Activated T-helper 17 cell treated with anti-CD3 and anti-CD28 coated beads, Interleukin-2, amount 50 U/mL, for 72 hours (primary cell): ENCODE measurements at places on chromosomes 2 and 18.

GRCh38 chr2:84944295-84944909, 26.6 kb upstream of the KCMF1 start:
- no peak for ATAC-seq
- H3K27ac ChIP-seq = peak overlapping the region; percentile 95
- peaks cover 36% of the 10 kb centered on the region for H3K4me1 ChIP-seq
- no peaks in the 10 kb centered on the region for H3K27me3 ChIP-seq
- peaks cover 48% of the 10 kb centered on the region for H3K36me3 ChIP-seq

DNA sequence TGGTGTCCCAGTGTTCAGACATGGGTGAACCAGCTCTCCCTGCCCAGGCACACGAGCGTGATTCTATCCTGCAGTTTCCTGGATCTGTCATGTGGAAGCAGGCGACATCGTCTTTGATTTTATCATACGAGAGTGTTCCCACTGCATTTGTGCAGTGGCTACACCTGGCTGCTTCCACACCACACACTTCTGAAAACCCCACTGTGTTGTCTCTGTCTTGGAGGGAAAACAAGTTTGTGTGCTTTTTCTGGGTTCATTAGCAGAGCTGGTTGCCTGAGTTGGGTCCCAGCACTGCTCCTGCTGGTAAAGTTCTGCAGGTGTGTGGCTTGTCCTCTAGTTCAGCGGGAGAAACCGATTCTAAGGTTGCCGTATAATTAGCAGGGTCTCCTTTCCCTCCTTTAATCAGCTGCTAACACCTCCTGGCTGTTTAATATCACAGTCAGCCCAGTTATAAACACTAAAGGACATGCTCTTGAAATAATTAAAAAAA, 58.5 kb upstream of the TWIST2 start:
- H3K27me3 ChIP-seq = peaks cover 13% of the 10 kb centered on the region
- no peaks in the 10 kb centered on the region for H3K4me1 ChIP-seq
- H3K4me3 ChIP-seq = no peak overlapping the region
- ATAC-seq = no peak

GRCh38 chr2:32926708-32927084, 20.1 kb upstream of the LTBP1 start:
- H3K36me3 ChIP-seq = no peaks in the 10 kb centered on the region
- no peak overlapping the region for H3K27ac ChIP-seq
- no peak for ATAC-seq
- H3K4me3 ChIP-seq = no peak overlapping the region
- no peaks in the 10 kb centered on the region for H3K4me1 ChIP-seq

GRCh38 chr2:75523313-75524275, 37.1 kb downstream of the EVA1A start:
- H3K27ac ChIP-seq = no peak overlapping the region
- peak; percentile 80 for ATAC-seq
- no peaks in the 10 kb centered on the region for H3K36me3 ChIP-seq
- no peak overlapping the region for H3K4me3 ChIP-seq
- H3K4me1 ChIP-seq = no peaks in the 10 kb centered on the region
- H3K27me3 ChIP-seq = peaks cover 27% of the 10 kb centered on the region

DNA sequence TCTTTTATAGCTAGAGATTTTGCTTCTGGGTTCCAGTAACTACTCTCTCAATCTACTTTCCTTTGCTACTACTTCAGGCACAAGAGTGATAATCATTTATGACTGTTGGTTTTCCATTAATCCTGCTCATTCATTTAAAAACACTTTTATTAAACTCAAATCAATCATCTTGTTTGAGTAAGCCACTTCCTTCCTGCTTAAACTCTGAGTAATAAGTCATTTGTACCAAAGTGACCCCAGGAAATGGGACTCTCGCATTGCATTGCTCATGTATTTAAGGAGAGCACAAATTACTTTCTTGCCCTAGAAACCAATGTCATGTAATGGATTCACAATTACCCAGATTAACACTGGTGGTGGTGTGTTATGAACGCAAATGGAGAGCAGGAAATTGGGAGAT, 270.7 kb upstream of the HNMT start:
- H3K4me3 ChIP-seq = no peak overlapping the region
- ATAC-seq = no peak
- H3K27me3 ChIP-seq = no peaks in the 10 kb centered on the region
- no peak overlapping the region for H3K27ac ChIP-seq
- no peaks in the 10 kb centered on the region for H3K4me1 ChIP-seq
- no peaks in the 10 kb centered on the region for H3K36me3 ChIP-seq

DNA sequence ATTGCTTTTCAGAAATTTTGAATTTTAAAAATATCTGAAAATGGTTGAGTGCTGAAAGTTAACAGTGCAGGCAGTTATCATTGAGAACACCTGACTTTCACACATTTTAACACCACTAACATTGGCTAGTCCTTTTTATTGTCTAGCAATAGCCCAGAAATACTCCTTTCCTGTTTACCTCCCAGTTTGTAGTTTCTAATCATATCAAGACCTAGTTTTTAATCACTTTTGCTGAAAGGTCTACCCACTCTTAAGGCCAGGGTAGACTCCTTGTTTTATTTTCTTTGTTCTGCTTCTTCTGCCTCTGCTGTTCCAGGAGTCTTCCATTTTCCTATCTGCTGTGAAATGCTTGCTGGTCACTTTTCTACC, 72.1 kb downstream of the UBE2E3 start:
- H3K27ac ChIP-seq = peak overlapping the region; percentile 59
- ATAC-seq = peak; percentile 74
- no peaks in the 10 kb centered on the region for H3K36me3 ChIP-seq
- H3K4me3 ChIP-seq = peak overlapping the region; percentile 19

DNA sequence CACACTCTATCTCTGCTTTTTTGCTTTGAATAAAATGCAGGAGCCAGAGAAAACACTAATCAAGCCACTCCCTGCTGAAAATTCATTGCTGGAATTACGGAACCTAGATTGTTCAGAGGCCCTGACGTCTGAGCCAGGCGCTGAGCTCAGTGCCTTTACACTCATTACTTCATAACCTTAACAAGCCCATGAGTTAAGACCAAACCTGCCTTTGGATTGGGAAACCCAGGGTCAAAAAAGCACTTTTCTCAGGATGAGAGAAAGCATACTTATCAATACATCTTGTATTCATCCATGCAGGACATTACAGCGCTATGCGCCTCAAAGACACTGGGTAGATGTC, 762 bp downstream of the INO80C start:
- H3K4me1 ChIP-seq = peaks cover 16% of the 10 kb centered on the region
- H3K4me3 ChIP-seq = peak overlapping the region; percentile 95
- peak; percentile 42 for ATAC-seq
- H3K27ac ChIP-seq = peak overlapping the region; percentile 99
- H3K36me3 ChIP-seq = peaks cover 6% of the 10 kb centered on the region
- no peaks in the 10 kb centered on the region for H3K27me3 ChIP-seq

GRCh38 chr18:54830866-54831265, 2.6 kb downstream of the RAB27B start:
- ATAC-seq = no peak
- no peak overlapping the region for H3K27ac ChIP-seq
- no peak overlapping the region for H3K4me3 ChIP-seq

GRCh38 chr2:152336119-152336853, 1.3 kb downstream of the FMNL2 start:
- H3K4me1 ChIP-seq = no peaks in the 10 kb centered on the region
- H3K36me3 ChIP-seq = no peaks in the 10 kb centered on the region
- ATAC-seq = no peak
- H3K27ac ChIP-seq = no peak overlapping the region
- peak overlapping the region; percentile 72 for H3K4me3 ChIP-seq

- no peak overlapping the region for H3K27ac ChIP-seq
- peaks cover 3% of the 10 kb centered on the region for H3K27me3 ChIP-seq
- H3K4me1 ChIP-seq = no peaks in the 10 kb centered on the region
These were observed 225.5 kb downstream of the DOK6 start for GRCh38 chr18:69626171-69626570.

DNA sequence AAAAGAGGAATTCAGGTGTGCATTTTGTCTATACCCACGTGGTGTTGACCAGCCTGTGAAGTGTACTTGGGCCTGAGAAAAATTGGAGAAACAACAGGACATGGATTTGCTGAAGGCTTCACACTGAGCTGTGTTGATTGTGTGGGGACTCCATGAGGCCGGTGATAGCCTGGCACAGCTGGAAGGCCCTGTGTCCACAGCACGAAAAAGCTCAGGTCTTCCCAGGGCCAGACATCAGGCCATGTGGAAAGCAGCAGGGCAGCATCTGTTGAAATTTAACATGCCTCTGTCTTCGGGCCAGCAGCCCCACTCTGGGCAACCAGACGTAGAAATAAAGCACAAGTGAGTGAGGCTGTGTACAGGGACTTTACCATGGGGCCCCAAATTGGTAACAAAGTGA, 84.1 kb downstream of the HS6ST1 start:
- peaks cover 4% of the 10 kb centered on the region for H3K27me3 ChIP-seq
- no peaks in the 10 kb centered on the region for H3K4me1 ChIP-seq
- H3K4me3 ChIP-seq = no peak overlapping the region
- H3K27ac ChIP-seq = no peak overlapping the region
- ATAC-seq = no peak

DNA sequence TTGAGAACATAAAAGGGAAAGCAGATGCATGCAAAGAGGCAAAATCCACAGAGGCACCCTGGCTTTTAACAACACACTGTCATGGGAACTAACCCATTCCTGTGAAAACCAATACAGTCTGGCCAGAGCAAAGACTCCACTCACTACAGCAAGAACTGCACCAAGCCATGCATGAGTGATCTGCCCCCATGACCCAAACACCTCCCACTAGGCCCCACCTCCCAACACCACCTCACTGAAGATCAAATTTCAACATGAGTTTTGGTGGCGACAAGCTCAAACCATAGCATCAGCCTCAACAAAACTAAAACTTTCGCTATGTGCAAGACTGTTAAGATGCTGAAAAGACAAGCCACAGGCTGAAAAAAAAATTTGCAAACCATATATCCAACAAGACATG, 162.8 kb downstream of the SMAD2 start:
- no peak overlapping the region for H3K27ac ChIP-seq
- H3K36me3 ChIP-seq = no peaks in the 10 kb centered on the region
- H3K4me3 ChIP-seq = no peak overlapping the region

DNA sequence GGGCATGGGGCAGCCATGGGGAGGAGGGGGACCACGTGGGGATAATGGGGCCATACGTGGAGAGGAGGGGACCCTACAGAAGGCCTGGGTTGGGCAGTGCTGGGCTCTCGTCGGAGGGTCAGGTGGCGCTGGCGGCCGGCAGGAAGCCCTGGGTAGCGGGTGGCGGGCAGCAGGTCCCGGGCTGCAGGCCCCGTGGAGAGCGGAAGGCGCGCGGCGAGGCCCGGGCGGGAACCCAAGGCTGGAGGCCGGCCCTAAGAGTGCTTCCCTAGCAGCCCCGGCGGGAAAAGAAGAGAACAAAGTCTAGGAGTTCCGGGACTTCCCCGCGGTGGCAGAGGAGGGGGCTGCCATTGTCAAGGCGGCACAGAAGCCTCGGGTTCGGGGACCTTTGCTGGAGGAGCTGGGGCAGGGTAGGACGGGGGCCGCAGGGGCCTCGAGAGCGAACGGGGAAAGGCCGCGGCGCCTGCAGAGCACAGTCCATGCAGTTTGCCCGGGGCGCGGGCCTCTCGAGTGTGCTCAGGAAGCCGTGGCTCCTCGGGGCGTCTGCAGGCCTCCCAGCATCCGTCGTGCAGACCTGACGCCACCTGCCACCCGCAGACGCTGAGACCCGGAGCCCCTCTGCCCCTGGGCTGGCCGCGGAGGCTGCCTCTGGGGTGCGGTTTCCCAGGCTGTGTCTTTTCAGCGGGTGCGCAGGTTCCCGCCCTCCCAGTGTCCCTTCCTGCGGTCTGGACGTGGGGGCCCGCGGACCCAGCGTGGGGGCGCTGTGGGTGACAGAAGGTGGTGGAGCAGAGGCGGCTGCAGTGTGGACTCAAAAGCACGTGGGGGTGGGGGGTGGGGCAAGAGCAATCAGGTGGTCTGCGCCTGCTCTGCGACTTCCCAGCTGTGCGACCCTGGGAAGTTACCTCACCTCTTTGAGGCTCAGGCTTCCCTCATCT, 19.4 kb upstream of the NCL start:
- ATAC-seq = peak; percentile 65
- peaks cover 4% of the 10 kb centered on the region for H3K27me3 ChIP-seq
- H3K4me1 ChIP-seq = no peaks in the 10 kb centered on the region

- H3K4me3 ChIP-seq = peak overlapping the region; percentile 83
- H3K27ac ChIP-seq = peak overlapping the region; percentile 90
- peak; percentile 75 for ATAC-seq
- H3K36me3 ChIP-seq = peaks cover 41% of the 10 kb centered on the region
- no peaks in the 10 kb centered on the region for H3K27me3 ChIP-seq
- peaks cover 43% of the 10 kb centered on the region for H3K4me1 ChIP-seq
These were observed 86.3 kb downstream of the ZFP36L2 start for GRCh38 chr2:43139996-43140621.

- H3K4me3 ChIP-seq = no peak overlapping the region
- H3K36me3 ChIP-seq = no peaks in the 10 kb centered on the region
- H3K4me1 ChIP-seq = peaks cover 6% of the 10 kb centered on the region
- H3K27me3 ChIP-seq = peaks cover 52% of the 10 kb centered on the region
These were observed 6.4 kb upstream of the NEUROD1 start for GRCh38 chr2:181686576-181687185.

- no peak for ATAC-seq
- peak overlapping the region; percentile 96 for H3K27ac ChIP-seq
- H3K4me1 ChIP-seq = peaks cover 75% of the 10 kb centered on the region
- no peaks in the 10 kb centered on the region for H3K27me3 ChIP-seq
- peak overlapping the region; percentile 92 for H3K4me3 ChIP-seq
These were observed 15.3 kb downstream of the CYTIP start for GRCh38 chr2:157428500-157429175.

GRCh38 chr2:56169521-56169920, 14.3 kb upstream of the CCDC85A start:
- H3K27ac ChIP-seq = no peak overlapping the region
- no peaks in the 10 kb centered on the region for H3K36me3 ChIP-seq
- H3K4me1 ChIP-seq = no peaks in the 10 kb centered on the region
- no peak for ATAC-seq
- H3K27me3 ChIP-seq = peaks cover 14% of the 10 kb centered on the region

DNA sequence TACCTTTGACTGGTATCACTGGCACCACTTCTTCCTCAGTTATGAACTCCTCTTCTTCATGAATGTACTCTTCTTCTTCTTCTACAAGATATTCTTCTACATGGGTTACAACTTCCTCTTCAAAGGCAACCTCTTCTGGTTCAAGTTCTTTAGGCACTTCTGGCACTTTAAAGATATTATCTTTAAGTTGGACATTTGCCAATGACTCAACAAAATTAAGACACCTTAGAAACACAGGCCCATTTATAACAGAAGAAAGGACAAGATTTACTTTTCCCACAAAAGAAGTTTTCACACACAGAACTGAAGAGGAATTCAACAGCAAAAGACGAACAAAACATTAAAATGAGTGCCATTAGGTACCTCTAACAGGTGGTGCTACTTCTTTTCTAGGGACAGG, 127.3 kb downstream of the TTN start:
- no peaks in the 10 kb centered on the region for H3K27me3 ChIP-seq
- no peaks in the 10 kb centered on the region for H3K36me3 ChIP-seq
- no peak overlapping the region for H3K4me3 ChIP-seq
- no peak overlapping the region for H3K27ac ChIP-seq

GRCh38 chr2:65397122-65397521, 35.3 kb downstream of the SPRED2 start:
- H3K4me1 ChIP-seq = peaks cover 11% of the 10 kb centered on the region
- peak; percentile 97 for ATAC-seq
- no peaks in the 10 kb centered on the region for H3K36me3 ChIP-seq
- H3K27ac ChIP-seq = no peak overlapping the region
- H3K27me3 ChIP-seq = peaks cover 4% of the 10 kb centered on the region
- H3K4me3 ChIP-seq = no peak overlapping the region
